ENCODE measurements at places on chromosomes 12 and 14.

DNA sequence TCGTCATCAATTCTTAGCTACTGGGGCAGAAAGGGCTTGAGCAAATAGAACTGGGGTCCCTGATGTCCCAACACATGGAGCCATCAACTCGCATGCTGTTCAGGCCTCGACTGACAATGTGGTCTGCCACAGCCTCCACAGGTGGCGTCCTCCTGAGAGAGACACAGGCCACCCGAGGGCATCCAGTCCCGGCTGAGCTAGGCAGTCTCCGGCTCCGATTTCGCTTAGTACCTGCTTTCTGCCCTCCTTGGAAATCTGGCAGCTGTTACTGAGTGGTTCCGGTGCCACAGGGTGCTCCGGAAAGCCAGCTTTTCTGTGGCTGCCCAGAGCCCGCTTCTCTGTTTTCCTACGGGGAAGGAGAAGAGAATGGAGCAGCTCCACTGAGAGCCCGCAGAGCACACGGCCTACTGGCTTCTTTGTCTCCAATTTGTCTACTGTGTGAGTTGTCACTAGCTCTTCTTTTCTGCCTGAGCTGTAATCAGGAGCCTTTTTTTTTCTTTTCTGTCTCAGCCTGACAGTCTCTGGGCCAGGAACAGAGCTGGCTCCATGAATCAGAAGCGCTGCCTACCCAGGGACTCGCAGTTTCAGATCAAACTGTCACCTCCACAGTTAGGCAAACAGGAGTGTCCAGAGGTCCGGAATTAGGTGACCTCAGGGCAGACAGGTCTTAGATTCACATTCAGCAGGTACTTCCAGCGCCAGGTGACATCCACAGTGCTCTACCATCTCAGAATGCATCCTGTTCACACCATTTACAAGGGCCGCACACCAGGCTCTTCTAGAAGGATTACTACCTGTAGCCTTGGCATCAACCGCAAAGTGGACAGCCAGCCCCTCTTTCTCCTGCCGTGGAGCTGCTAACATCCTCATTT lies 73.3 kb downstream of the MOK start:
- no peak for DNase-seq

DNA sequence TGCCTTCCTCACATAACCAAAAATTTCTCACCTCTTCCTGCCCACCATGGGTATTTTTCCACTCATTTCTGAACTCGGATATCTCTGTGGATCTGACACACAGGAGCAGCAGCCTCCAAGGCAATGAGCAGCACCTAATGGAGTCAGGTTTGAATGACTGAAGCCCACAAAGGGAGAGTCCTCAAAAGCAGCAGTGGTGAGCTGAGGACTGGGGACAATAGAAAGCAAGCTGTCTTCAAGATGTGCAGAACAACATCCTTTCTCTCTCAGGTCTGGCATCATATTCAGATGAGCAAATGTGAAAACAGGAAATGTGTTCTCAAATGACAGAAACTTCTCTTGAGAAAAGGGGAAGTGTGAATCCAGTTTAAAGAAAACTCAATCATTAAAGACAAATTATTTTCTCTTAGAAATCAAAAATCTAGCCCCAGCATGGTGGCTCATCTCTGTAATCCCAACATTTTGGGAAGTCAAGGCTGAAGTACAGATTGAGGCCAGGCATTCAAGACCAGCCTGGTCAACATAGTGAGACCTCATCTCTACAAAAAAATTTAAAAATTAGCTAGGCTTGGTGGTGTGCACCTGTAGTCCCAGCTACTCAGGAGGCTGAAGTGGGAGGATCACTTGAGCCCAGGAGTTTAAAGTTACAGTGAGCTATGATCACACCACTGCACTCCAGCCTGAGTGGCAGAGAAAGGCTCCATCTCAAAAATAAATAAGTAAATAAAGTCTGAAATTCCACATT lies 54.2 kb downstream of the C12orf42 start:
- DNase-seq = no peak

- DNase-seq = no peak
These were observed 3.0 kb downstream of the ZBTB1 start for GRCh38 chr14:64507376-64508156.

DNA sequence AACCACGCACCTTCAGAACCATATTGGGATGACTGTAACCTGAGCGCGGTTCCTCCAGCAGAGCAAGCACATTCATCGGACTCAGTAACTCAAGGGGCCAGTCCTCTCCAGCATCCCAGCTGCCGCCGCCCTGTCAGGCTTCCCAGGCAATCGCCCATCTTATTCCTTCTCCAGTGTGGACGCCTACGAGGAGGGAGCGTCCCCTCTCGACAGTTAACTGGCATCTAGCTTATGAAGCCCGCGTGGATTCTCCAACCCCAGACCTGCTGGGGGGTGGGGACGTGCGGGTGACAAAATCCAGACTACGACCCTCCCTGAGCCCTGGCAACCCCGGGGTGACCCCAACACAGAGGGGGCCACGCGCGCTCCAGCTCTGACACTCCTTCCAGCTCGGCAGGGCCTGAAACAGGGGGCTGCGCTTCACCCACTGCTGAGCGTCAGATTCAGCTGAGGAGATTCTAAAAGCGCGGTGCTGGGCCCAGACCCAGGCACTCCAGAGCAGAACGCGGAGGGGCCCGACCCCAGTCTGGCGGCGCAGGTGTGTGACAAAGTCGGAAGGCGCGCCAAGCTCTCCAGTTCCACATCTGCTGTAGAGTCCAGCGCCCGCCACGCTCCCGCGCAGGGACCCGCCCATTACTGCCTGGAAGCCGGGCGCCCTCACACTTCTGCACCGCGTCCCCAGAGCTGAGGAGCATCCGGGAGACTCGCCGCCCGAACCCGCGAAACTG lies 43.9 kb upstream of the ESR2 start:
- no peak for DNase-seq

GRCh38 chr14:68616221-68616902 lies 176.5 kb downstream of the ZFP36L1 start:
- DNase-seq = no peak

GRCh38 chr14:105256292-105256960 lies 8.1 kb downstream of the BTBD6 start:
- no peak for DNase-seq

GRCh38 chr14:103052407-103052806 lies 4.9 kb downstream of the CDC42BPB start:
- no peak for DNase-seq

DNA sequence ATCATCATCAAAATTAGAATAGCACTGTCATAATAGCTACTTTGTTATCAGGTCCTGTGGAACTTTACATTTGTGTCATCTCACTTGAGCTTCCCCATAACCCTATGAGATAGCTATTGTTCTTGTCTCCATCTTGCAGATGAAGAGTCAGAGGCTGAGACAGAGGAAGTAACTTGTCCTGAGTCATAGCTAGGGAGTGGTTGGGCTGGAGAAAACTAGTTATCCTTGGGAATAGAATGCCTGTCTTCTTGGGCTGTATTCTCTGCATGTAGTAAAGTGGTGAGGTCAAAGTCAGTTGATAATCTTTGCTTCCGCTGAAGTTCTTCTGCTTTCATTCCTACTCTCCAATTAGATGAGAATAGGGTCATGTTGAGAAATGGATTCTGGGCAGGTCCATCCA lies 117.0 kb downstream of the SMOC1 start:
- DNase-seq = no peak

DNA sequence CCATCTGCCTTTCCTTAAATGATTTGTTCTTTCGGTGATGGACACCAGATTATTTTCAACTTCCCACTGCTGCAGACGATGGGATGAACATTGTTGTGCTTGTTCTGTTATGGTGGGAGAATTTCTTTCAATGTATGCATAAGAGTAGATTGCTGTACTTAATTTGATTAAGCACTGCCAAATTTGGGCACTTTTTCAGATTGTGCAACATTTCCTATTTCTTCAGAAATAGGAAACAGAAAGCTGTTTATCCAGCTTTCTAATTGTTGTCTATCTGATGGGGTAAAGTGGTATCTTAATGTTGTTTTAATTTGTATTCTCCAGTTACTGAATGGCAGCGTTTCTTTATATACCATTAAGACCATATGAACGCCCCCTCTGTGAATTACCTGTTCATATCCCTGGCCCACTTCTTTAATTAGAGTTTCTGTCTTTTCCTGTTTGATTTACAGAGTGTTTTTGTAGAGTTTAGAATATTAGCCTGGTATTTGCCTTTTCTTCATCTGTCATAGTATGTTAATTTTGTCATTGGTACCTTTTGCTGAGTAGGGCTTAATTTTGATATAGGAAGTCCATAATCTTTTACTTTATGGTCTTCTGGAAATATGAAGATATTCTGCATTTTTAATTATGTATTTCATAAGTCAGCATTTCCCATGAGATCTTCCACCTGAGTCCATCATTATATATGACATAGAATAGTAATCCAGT lies 59.6 kb downstream of the DIP2B start:
- DNase-seq = no peak

GRCh38 chr14:70468731-70469130 lies 16.8 kb downstream of the ADAM21 start:
- DNase-seq = no peak

GRCh38 chr14:64510825-64511671 lies 6.5 kb downstream of the ZBTB1 start:
- DNase-seq = peak; percentile 2

GRCh38 chr12:122839907-122840554 lies 4.8 kb downstream of the HIP1R start:
- DNase-seq = no peak

- no peak for DNase-seq
These were observed 41.5 kb upstream of the FBXO21 start for GRCh38 chr12:117231750-117232149.

- no peak for DNase-seq
These were observed at the start of gene SERPINA3 for GRCh38 chr14:94612174-94612573. SERPINA3 (plus strand) TSS chr14:94612391; CDS start chr14:94614442, 2,051 bp downstream.

GRCh38 chr14:34926552-34926951 lies 51.4 kb upstream of the BAZ1A start:
- no peak for DNase-seq

GRCh38 chr12:50659690-50660424 lies 104.0 kb upstream of the ATF1 start:
- no peak for DNase-seq

DNA sequence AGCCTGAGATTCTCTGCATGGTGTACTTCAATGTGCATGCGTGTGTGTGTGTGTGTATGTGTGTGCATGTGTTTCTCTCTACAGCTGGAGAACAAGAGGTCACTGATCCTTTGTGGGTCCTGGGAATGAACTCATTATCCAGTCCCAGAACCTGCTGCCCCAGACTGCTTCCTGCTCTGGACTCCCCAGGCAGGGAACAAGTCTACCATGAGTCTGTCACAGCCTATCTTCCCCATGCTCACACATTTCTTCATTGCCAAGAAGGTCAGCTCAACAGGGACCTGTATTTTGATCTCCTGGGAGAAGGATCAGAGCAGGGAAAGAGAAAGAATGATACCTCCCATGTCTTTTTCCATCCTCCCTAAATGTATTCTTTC lies 2.9 kb upstream of the AGAP2 start:
- no peak for DNase-seq

DNA sequence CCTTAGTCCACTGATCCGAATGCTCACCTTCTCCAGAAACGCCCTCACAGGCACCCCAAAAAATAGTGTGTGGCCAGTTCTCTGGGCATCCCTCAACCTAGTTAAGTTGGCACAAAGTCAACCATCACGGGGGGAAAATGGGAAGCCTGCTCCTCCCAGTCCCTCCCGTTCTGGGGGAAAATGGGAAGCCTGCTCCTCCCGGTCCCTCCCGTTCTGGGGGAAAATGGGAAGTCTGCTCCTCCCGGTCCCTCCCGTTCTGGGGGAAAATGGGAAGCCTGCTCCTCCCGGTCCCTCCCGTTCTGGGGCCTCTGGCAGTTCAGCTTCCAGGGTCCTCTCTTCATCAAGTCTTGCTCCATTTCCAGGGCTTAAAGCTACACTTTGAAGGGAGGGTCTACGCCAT lies 106.1 kb downstream of the RIMBP2 start:
- no peak for DNase-seq

DNA sequence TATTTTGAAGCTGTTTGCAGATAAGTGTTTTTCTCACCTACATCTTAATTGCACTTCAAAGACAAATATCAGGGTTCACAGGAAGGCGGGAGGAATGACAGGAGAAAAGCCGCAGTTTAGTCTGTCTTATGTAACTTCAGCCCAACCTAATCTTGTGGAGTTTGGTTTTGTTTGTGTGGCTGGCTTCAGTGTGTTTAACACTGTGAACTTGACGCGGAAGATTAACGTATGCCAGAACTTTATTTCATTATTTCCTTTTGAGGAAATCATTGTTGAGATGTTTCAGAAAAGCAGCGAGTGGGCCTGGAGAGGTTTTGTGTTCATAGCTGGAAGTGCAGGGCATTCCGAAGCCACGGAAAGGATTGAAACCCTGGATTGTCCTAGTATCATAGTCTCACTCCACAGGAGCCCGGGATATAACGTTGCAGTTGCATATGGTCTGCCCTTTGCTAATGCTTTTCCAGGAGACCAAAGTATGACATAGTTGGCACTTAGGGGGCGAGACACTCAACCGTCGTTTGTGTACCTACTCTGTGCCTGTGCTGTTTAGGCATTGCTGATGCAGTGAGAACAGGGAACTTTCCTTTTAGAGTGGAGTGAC lies 2.0 kb downstream of the PELI2 start:
- no peak for DNase-seq

GRCh38 chr12:89507015-89507824 lies 17.4 kb downstream of the GALNT4 start:
- DNase-seq = no peak

DNA sequence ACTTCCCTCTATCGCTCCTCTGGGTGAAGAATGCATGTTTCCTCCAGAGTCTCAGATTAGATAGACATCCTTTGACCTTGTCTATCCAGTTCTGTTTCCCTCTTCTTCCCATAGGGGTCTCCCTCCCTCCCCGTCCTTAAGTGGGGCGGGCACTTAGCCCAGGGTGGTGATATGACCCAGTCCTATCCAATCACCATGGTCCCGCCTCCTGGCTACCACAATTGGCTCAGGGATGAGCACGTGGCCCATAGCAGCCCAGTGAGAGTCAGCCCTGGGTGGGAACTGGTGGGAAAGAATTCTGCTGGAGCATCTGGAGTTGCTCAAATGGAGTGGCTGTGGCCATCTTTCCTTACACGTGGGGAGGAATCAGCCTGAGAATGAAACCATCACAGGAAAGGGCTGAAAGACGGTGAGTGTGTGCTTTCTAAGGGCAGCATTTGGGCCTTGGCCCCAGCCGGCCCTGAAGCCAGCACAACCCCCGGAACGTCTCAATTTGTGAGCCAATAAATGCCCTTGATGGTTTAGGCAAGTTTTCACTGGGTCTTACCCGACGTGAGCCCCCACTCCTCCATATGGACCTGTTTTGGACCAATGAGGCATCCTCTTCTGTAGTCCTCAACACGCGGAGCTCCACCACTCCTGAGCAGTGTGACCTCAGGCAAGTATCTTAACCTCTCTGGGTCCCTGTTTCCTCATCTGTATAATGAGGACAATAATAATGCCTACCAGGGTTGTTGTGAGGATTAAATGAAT lies 14.4 kb upstream of the MLXIP start:
- DNase-seq = peak; percentile 78

Measured in NCI-H1048 (cell line).